ENCODE measurements at places on chromosomes 6 and 20.

DNA sequence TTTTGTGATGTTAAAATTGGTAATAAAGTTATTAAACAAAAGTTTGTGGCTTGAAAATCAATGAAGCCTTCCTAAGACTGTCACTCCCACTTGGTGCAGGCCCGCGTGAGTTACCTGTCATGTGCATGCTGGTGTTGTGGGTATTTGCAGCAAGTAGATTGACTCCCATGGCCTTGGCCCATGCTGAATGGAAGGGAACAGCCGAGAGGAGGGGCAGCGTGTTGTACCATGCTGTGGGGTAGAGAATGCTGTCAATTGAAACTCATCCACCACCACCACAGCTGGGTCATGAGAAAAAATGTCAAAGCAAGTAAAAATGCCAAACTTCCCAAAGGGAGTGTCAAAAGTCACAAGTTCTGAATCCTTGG lies 12.7 kb upstream of the VNN1 start:
- no peak for DNase-seq

DNA sequence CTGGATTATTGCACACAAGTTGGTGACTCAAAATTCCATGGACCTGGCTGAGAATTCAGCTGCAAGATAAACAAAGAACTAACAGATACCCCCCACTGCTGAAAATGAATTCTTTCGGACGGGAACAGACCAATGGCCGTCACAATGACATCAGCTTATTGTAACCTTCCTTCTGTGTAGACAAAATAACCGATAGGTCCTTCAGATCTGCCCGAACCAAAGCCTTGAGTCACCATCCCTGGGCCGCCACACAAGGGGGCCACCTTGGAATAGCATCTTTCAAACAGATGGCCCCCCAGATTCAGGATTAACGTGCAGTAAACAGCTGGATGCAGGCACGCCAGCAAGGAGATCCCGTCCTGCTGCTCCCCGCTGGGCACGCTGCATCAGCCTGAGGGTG lies 214.0 kb upstream of the EXOC2 start:
- no peak for DNase-seq

GRCh38 chr20:51062065-51062464 lies 39.2 kb upstream of the KCNG1 start:
- no peak for DNase-seq

DNA sequence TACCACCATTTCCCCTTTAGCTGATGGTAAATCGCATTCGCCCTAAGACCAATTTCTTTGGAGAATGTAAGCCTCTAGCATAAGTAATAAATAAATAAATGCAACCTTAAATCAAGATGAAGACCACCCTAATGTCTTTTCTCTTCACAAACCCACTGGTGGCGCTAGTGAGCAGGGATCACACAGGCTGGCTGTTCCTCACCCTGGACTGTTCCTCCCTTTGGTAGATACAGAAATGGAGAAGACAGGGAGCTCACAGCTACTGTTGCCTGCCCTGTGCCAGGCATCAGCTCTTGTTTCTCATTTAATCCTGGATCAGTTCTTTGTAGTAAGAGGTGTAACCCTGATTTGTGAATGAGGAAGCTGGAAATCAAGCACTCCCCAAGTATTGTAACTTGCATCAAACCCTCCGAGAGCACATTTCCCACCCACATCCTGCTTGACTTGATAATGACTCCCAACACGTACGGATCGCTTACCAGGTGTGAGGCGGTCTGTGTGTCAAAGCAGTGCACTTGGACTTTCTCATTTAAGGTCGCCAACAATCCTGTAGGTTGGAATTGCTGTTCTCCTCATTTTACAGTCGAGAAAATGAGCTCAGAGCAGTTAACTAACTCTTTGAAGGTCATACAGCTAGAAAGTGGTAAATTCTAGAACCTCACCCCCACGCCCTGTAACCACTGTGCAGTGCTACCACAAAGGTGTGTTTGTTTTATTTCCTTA lies 236.1 kb downstream of the TSHZ2 start:
- peak; percentile 50 for DNase-seq

DNA sequence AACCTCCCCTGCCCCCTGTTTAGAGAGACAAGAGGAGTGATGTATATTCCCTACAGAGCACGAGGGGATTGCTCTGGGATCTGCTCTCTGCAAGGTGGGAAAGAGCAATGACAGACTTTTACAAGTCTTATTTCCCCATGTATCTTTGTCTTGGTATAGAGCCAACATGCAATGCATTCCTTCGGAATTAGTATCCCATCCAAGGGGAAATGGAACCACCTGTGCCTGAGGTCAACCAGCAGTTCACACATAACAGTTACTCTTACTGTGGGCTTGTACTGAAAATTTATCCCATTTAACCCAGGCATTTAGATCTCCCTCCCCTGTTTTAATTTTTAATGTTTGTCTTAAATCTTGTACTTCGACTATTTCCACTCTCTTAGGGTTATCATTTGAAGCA lies 250.4 kb downstream of the C6orf118 start:
- DNase-seq = no peak

- no peak for DNase-seq
These were observed 163.5 kb upstream of the TOP1 start for GRCh38 chr20:40865095-40865494.

DNA sequence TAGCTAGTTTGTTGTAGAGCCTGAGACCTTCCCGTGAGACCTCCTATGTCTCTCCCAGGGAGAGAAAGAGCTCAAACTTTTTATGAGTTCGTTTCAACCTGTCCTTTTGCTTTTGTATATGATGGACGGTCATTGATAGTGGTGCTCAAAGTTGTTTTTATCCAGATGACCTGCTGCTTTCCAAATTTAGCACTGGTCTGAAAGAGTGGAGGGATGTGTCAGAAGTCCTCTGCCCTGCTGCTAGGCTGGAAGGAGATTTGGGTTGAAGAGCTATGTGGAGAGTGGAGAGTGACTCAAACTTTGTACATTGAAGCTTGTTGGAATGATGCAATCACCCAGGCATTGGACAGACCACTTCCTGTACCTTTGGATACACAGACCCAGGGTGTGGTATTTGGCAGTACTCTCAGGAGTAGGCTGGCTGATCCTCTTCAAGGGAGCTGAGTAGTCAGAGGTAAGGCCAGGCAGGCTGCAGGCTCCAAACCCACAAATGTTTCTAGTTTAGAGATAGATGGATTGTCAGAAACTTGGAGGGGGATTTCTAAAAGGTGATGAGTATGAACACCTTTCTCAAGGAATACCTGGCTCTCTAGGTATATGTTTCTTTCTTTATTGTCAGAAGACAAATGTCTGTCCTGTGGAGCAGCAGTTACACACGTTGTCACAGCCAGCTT lies 49.4 kb upstream of the RREB1 start:
- no peak for DNase-seq

- DNase-seq = no peak
These were observed 34.1 kb downstream of the CDC40 start for GRCh38 chr6:110214338-110214737.

- no peak for DNase-seq
These were observed 39.6 kb downstream of the ABHD12 start for GRCh38 chr20:25351024-25351360.

DNA sequence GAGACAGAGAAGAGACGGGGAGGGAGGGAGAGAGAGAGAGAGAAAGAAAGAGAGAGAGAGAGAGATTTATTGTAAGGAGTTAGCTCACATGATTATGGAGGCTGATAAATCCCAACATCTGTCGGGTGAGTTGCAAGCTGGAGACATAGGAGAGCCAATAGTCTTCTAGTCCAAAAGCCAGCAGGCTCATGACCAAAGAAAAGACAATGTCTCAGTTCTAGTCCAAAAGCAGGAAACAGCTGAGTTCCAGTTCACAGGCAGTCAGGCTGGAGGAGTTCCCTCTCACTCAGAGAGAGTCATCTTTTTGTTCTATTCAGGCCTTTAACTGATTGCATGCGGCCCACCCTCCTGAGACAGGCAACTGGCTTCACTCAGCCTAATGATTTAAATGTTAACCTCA lies 416.6 kb downstream of the PREX1 start:
- DNase-seq = no peak

GRCh38 chr6:170444056-170444591 lies 109.0 kb downstream of the PSMB1 start:
- no peak for DNase-seq

GRCh38 chr6:5471044-5471443 lies 209.7 kb downstream of the FARS2 start:
- peak; percentile 67 for DNase-seq

- DNase-seq = no peak
These were observed 28.8 kb downstream of the CPXM1 start for GRCh38 chr20:2771631-2772080.

- peak; percentile 8 for DNase-seq
These were observed 356.4 kb downstream of the CDH4 start for GRCh38 chr20:61608275-61609085.

DNA sequence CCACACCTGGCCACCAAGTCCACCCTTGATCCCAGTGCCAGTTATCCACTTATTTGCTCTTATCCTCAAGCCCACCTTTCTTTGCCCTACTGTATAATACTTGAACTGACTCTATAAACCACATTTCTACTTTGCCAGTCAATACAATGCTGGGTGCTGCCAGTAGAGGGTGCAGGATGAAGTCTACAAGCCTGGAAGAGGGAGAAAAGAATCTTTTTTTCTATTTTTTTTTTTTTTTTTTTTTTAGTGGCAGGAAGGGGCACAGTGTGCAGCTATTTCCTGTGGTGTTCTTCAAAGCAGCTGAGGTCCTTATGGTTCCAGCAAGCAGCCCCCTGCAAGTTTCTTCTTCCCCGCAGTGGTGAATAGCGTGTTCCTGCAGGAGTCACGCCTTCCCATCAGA lies 22.2 kb upstream of the GABRR1 start:
- peak; percentile 66 for DNase-seq

DNA sequence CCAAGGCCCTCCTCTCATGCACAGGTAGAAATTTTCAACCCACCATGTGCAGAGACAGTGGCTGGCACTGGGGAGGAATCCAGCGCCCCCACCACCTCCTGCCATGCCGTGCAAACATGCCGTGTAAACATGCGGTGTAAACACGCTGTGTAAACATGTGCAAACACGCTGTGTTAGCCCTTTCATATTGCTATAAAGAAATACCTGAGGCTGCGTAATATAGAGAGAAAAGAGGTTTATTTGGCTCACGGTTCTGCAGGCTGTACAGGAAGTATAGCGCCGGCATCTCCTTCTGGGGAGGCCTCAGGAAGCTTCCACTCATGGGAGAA lies 218.3 kb downstream of the TAF4 start:
- no peak for DNase-seq

GRCh38 chr20:51687108-51687507 lies 81.1 kb downstream of the ATP9A start:
- DNase-seq = no peak

DNA sequence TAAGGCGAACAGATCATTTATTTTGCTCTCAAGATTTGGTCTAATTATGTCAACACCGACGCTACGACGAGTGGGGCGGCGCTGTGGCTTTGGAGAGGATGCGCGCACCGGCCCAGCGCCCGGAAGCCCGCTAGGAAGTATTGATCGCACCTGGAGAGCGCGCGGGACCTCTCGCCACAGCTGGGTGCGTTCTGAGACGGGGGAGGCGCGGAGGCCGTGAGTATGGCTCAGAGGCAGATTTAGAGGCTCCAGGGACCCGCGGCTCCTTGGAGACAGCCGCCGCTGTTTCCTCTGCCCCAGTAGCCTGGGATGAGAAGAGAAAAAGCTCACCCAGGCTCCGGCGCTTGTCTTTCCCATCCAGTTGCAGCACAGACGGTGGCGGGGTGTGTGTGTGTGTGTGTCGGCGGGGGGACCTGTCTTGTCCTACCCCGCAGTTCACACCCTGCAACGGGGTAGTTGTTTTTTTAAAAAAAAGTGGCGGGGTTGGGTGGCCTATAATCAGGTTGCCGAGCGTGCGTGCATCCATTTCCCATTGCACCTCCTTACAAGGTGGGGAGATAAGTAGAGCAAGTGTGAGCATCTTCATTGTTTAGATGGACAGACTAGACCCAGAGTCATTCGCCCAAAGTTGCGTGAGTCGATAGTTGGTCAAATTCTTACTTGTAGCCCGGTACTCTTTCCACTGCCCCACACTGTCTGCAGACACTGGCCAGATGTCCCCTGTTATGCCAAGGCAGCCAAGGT lies 11.2 kb downstream of the TFAP2D start:
- DNase-seq = no peak

DNA sequence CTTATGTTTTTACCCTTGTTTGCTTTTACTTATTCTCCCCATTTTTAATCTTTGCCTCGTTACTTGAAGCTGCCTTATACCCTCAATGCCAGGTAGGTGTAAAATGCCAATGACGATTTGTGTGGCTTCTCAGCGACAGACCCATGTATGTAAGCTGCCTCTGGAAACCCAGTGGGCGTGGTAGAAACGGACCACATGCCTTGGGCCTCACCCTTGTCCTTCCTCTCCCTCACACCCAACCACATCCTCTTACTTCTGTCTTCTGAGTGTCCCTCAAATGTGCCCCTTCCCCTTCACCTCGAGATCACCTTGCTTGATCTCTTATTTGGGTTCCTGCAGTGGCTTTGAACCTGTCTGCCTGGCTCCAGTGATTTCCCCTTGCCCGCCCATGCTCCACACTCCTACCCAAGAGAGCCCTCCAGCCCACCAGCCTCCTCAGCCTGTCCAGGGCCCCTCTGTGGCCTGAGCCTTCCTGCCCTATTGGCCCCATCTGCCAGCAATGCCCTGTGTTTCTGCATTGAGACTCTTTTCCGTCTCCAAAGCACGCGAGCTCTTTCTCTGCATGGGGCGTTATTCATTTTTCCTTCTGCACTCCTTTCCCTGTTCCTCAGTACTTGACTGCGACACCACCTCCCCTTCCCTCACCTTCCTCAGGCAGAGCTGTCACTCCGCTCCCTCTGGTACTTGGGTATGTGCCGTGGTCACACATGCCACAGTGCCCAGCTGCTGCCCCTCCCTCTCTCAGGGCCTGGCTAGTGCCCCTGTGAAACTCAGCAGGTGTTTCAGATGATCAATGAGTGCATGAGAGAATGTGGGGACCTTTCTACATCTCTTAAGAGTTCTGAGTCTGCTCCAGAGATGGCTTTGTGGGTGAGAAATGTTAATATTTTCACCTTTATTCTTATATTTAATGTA lies 115.4 kb downstream of the SLX4IP start:
- DNase-seq = no peak

All from OCI-LY7 (cell line).